Neural cell (in vitro differentiated cells): ENCODE measurements at places on chromosomes 2 and 18. TPM values are rescaled to one million over a fixed set of nuclear protein-coding genes. Genes with fewer than 3 reads are reported as not detected.

HOXD9 gene
- not detected in 2 replicates for polyA plus RNA-seq

UGT1A9 gene
- polyA plus RNA-seq = not detected in 2 replicates

KCTD1 gene
- polyA plus RNA-seq = 32.0 and 44.5 TPM in 2 replicates

TLX2 gene
- not detected in 2 replicates for polyA plus RNA-seq

TMEM247 gene
- polyA plus RNA-seq = not detected in 2 replicates

ERMN gene
- not detected in 2 replicates for polyA plus RNA-seq

CD226 gene
- polyA plus RNA-seq = 0.11 and 2.5 TPM in 2 replicates
